Activated naive CD4-positive, alpha-beta T cell treated with anti-CD3 and anti-CD28 coated beads, Interleukin-2, amount 50 U/mL, for 72 hours (primary cell): ENCODE measurements at places on chromosomes 6 and 20. TPM values are rescaled to one million over a fixed set of nuclear protein-coding genes. Genes with fewer than 3 reads are reported as not detected.

- DNase-seq, result no peak
Observed at GRCh38 chr20:33284284-33284683, 1.3 kb downstream of the BPIFB1 start.

DNA sequence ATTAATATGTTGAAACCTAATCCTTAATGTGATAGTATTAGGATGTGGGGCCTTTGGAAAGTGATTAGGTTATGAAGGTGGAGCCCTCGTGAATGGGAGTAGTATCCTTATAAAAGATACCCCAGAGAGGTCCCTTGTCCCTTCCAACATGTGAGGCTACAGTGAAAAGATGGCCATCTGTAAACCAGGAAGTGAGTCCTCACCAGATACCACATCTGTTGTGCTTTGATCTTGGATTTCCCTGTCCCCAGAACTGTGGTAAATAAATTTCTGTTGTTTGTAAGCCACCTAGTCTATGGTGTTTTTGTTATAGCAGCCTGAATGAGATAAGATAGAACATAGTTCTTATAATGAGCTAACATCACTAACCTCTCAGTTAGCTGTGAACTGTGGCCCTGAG lies 16.6 kb upstream of the CALHM6 start:
- DNase-seq, result no peak

Gene HLA-DQA1
- total RNA-seq, result 1.7 TPM

Gene PHACTR2
- 23.9 TPM for total RNA-seq

DNA sequence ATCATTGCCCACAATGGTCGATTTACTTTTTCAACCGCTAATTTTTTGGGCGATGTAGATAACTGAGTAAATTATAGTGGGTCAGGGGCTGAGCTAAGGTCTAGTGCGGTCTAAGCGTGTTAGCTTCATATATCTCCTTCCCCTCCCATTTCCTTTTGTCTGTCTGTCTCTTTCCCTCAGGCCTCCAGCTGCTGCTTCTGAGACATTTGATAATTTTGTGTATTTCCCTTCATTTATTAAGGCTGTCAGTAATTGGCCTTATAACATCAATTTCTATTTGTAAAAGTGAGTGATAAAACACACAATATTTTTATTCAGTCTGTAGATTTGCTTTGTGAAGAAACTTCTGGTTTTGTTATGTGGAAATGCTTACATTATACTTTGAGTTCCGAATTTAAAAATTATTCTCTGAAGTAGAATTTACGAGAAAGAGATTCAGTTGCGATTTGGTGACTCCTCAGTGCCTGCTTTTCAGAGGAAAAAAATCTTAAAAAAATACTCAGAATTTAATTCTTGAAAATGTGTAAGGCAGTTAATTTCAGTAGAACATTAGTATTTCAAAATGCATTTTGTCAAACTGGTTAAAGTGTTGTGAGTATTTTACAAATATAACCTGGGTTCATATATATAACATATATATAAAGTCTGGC lies 1.4 kb downstream of the TMEM170B start:
- no peak for DNase-seq

DNA sequence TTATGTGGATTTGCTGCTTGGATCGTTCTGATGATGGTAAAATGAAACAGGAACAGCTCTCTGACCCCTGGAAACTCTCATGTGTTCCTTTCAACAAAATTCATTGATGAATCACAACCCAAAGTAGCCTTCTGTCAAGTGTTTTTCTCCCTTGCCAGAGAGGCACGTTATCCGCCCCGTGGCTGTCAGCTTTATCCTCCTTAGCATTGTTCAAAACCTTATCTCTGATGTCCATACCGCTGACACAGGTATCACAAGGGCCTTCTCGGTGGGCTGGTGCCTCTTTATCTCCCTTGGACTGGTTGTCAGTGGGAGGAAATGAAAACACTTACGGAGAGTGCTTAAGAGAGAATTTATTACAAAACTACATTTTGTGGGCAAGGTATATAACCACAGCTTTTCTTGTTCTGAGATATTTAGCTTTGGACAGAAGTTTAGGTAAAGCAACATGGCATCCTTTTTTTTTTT lies 84.9 kb downstream of the TIAM2 start:
- no peak for DNase-seq

DNA sequence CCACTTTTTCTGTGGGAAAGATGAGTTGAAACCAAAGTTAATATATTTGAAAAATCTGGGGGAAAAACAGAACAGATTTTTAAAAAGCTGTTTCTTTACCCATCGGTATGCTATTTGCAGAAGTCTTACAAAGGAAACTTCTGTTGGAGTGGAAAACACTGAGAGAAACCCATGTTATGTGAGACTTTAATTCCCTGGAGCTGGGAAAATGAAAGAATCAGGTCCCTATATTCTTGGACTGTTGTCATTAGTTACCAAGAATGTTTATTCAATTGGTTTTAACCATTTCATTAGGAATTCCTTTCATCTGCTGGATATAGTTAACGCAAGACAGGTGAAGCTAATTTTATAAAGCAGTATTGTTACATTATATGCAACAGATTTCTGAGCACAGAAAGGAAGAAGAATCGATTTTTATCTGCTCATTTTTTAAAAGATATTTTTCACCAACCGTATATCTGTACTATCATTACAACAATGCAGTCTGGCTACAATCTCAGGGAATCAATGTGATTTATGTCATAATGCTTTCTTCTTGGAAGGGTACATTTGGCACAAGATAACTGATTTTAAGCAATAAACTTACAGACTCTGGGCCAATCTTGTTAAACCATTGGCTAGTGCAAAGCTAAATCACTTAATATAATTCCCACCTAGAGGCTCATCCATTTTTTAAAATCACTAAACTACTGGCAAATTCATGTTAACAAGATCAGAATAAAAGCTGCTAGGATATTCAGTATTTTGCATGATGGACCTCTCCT lies 170.0 kb downstream of the MOXD1 start:
- no peak for DNase-seq

Gene MYB
- 54.9 TPM for total RNA-seq

Gene IYD
- total RNA-seq, result not detected

- no peak for DNase-seq
Observed at GRCh38 chr6:88810701-88811100, 152.7 kb downstream of the RNGTT start.

Gene LY6G6C
- not detected for total RNA-seq

GRCh38 chr6:159117046-159117445 lies 52.2 kb upstream of the FNDC1 start:
- DNase-seq, result no peak

GRCh38 chr6:35679399-35679798 lies 9.3 kb downstream of the FKBP5 start:
- no peak for DNase-seq

Gene SYNE1
- 33.7 TPM for total RNA-seq

GRCh38 chr6:45626087-45626891 lies 248.6 kb upstream of the SUPT3H start:
- DNase-seq, result no peak

DNA sequence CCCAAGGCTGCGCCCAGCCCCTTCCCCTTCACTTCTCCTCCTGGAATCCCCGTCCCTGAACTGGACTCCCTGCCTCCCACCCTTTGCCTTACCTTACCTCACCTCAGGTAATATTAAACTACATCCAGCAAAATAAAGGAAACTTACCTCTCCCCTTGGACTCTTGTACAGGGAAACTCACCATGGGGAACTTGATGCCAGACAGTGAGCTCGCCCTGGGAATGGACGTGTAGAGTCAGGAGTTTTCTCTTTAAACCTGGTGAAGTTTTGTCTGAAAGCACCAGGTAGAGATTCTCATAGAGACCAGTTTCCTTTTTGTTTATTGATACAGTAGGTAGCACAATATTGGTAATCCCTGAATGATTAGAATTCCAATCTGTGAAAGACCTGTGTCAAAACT lies 544 bp upstream of the HLA-C start:
- no peak for DNase-seq

DNA sequence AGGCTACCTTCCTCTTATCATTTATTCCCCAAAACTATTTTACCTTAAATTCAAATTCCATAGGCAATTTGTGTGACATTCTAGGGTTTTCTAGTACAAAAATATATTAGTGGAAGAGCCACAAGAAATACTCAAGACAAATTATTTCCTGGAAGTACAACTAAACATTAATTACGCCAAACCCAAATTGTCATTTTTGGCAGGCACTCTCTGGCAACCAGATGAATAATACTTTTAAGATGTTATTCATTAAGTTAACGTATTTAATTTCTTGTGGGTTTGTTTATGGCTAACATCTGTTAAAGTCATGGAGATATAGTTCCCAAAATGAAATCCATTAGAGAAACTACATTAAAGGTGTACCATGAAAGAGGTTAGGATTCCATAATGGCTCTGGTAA lies 40.5 kb downstream of the HMGN3 start:
- DNase-seq, result no peak

Gene MYH7B
- not detected for total RNA-seq

DNA sequence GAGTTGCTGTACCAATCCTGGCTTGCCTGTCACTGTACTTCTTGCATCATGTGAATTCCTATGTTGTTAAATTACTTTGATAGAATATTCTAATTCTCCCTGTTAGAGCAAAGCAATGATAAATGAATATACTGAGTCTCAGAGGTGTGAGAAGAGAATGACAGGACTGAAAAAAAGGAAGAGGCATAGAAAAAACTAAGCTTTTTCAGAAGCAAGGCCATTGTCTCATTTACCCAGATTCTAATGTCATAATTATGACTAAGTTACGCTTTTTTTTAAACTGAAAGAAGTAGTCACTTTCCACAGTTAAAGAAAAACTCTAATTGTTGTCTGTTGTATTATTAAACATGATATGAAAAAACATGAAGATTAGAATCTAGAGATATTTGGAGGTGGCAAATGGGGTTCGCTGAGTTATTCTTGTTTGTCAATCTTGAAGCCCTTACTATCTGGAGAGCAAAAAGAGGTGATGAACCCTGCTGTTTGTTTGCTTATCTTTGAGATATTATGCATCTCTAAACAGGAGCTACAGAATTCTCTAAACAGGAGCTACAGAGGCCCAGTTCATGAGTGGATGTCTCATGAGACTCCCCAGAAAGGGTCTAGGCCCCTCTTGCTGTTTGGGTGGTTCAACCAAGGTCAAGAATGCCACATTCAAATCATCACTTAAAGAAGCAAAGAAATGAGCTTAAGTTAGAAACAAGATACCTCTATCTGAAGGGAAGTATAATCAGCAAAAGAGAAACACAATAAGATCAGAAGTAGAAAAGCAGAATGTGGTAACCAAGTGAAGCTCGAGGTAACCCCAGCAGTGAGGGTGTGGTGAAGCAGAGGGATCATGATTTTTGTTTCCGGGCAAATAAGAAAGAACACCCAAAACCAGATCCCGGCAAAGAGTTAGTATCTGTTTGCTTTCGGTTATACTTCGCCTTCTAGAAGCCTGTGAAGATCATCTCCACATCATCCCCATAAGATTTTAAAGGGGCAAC lies 33.3 kb upstream of the THEMIS start:
- peak; percentile 32 for DNase-seq

DNA sequence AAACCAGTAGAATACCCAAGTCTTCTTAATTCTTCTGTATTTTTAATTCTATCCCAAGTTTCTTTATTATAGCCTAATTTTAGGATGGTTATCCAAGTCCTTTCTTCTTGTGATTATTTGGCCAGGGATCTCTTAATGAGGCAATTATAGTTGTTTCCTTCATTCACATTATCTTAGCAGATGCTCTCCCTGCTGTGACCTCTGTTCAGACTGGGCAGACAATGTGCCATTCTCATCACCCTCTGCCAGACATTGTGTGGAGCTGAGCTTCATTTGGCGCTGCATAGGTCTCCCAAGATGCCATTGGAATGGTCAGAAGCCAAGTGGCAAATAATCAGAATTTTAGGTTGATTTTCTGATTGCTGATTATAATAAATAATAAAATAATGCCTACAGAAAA lies 79.4 kb downstream of the LIN28B start:
- DNase-seq, result no peak

- DNase-seq, result no peak
Observed at GRCh38 chr20:44404204-44405181, 49.0 kb downstream of the HNF4A start.

Gene CDH26
- 1.7 TPM for total RNA-seq

DNA sequence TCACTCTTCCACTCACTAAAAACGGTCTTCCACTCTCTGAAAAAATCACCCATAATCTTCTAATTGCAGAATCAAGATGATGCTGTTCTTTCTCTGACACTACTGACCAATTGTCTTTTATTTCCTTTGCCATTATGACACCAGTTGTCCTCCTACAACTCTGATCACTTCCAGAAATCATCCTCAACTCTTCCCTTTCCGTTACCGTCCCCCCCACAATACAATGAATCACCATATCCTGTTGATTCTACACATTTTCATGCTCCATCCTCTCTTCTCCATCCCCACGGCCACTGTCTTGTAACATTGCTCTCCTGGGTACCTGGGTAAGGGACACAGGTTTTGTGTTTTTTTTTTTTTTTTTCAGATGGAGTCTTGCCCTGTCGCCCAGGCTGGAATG lies 2.5 kb upstream of the PPP2R5D start:
- DNase-seq, result no peak

DNA sequence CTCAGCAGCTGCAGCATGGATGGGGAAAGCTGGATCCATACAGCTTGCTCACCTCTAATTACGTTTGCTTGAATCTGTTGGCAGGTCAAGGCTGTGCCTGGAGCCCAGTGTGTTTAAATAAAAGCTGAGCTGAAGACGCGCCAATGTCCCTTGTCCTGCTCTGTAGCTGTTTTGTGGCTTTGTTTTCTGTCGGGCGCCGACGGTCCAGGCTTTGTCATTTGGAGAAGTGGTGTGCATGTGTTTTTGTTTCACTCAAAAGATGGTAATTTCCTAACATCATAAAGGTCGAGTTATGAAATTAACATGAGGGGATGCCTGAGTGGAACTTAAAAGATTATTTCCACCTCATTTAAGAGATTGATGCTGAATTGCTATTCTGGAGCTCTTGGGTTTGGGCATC lies 107.6 kb downstream of the SLC24A3 start:
- DNase-seq, result no peak

- no peak for DNase-seq
Observed at GRCh38 chr20:57174737-57175136, 91.7 kb downstream of the BMP7 start.

Gene PKIB
- 1.1 TPM for total RNA-seq

Gene SIRPB2
- not detected for total RNA-seq

Gene KHDC1L
- not detected for total RNA-seq

DNA sequence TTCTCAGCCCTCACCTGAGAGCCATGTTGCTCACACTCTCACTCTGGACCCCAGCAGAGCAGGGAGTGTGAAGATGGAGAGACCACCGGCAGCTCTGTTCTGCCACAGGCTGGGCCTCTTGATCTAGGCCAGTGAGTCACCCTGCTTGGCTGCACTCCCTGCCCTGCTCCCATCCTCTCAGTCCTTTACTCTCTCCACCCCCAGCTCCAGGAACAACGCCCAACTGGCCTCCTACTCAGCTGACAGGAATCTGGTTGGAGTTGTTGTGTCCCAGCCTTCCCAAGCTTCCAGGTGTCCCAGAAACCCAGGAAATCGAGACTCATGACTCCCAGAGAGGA lies at the start of gene PSORS1C1:
Gene PSORS1C1 (plus strand): TSS at position 260 of the 338 bp plus-strand sequence. CDS start 14,833 bp downstream, outside the sequence.
- no peak for DNase-seq

DNA sequence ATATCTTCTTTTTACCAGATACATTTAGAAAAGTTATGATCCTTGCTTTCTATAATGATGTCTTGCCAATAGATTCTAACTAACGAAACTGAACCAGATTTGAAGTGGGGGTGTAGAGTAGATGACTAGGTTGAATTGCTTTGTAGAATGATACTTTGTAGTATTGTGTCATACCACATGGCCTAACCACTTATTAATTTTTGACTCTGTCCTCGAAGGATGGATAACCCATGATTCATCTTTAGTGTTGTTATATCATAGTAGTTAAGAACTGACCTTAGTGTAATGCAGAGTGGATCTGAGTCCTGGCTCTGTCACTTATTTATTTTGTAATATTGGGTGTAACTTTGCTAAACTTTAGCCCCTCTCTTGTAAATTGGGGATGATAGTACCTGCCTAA lies 4.5 kb downstream of the PHF3 start:
- no peak for DNase-seq

GRCh38 chr6:165950316-165950715 lies 217.3 kb downstream of the TBXT start:
- DNase-seq, result no peak

Gene MRPL14
- 31.9 TPM for total RNA-seq
